ENCODE measurements at places on chromosomes 6 and 20.

DNA sequence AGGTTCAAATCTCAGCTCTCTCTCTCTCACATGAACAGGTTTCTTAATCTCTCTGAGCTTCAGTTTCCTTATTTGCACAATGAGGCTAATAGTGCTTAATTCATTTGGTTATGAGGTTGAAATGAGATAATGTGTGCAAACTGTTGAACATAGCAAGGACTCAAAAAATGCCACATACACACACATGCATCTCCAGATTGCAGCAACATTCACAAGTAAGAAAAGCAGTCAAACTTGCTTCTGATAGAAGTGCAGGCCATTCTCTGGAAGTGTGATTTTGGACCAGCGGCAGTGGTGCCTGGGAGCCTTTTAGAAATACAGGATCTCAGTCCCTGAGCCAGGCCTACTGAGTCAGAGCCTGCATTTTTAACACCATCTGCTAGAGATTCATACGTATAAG is 25.7 kb downstream of the GSTA4 start:
- DNase-seq, result no peak

GRCh38 chr6:26613689-26614683 is 17.2 kb downstream of the ABT1 start:
- DNase-seq, result peak; percentile 41

- DNase-seq, result no peak
These were observed 39.0 kb downstream of the SLC17A5 start for GRCh38 chr6:73614802-73615201.

GRCh38 chr20:44198872-44199271 is 11.7 kb downstream of the OSER1 start:
- DNase-seq, result no peak

GRCh38 chr20:24444526-24445190 is 24.8 kb upstream of the SYNDIG1 start:
- DNase-seq, result no peak

DNA sequence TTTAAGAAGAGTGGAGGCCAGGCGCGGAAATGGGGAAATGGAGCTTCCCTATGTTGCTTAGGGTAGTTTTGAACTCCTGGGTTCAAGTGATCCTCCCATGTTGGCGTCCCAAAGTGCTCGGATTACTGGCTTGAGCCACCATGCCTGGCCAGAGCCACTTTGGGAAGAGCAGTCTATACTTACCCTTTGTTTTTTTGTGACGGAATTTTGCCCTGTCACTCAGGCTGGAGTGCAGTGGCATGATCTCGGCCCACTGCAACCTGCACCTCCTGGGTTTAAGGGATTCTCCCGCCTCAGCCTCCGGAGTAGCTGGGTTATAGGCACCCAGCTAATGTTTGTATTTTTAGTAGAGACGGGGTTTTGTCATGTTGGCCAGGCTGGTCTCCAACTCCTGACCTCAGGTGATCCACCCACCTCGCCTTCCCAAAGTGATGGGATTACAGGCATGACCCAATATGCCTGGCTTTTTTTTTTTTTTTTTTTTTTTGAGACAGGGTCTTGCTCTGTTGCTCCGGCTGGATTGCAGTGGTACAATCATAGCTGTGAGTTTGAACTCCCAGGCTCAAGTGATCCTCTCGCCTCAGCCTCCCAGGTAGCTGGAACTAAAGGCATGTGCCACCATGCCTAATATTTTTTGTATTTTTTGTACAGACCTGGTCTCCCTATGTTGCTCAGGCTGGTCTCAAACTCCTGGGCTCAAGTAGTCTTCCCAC is 18.0 kb downstream of the PPP1R10 start:
- no peak for DNase-seq

Measured in glutamatergic neuron (in vitro differentiated cells).